ENCODE measurements at places on chromosomes 1 and 21. TPM values are rescaled to one million over a fixed set of nuclear protein-coding genes. Genes with fewer than 3 reads are reported as not detected.

DNA sequence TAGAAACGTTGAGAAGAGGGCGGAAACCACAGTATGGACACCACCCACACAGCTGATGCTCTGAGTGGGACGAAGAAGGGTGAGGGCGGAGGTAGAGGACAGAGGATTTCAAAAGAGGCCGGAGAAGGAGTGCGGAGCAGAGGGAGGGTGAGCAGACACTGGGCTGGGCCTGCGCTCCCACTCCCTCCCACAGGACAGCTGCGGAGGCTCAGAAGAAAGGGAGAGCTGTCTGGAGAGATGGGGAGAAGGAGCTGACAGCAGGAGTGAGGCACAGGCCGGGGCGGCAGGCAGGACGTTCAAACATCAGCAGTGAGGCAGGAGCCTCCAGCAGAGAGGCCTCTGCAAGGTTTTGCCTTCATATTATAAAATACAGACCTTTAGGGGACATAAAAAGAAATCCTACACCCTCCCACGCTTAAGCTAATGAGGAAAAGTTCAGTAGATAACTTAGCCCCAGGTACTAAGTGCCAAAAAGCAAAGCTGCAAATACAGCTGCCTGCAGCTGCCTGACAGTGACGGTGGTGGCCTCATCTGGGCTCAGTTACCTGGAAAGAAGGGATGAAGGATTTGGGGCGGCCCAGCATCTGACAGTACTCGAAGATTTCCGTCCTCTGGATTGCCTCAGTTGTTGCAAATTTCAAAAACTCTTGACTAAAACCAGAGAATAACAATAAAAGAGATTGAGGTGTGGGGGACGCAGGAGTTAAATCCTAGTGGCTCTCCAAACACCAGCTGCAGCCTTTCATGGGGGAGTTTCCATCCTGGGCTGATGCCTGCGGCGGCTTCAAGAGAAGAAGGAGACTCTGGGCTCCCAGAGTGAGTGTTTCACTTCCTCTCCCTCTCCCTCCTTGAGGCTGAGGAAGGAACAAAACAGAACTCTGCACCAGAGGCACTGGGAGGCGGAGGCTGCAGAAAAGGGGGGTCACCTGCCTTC is 25.6 kb downstream of the SEC16B start:
- peak; percentile 75 for DNase-seq

GRCh38 chr1:71640998-71641397 is 560.2 kb upstream of the ZRANB2 start:
- DNase-seq = no peak

- peak; percentile 21 for DNase-seq
Measured at GRCh38 chr1:203996126-203996525, 76.8 kb upstream of the SOX13 start.

DNA sequence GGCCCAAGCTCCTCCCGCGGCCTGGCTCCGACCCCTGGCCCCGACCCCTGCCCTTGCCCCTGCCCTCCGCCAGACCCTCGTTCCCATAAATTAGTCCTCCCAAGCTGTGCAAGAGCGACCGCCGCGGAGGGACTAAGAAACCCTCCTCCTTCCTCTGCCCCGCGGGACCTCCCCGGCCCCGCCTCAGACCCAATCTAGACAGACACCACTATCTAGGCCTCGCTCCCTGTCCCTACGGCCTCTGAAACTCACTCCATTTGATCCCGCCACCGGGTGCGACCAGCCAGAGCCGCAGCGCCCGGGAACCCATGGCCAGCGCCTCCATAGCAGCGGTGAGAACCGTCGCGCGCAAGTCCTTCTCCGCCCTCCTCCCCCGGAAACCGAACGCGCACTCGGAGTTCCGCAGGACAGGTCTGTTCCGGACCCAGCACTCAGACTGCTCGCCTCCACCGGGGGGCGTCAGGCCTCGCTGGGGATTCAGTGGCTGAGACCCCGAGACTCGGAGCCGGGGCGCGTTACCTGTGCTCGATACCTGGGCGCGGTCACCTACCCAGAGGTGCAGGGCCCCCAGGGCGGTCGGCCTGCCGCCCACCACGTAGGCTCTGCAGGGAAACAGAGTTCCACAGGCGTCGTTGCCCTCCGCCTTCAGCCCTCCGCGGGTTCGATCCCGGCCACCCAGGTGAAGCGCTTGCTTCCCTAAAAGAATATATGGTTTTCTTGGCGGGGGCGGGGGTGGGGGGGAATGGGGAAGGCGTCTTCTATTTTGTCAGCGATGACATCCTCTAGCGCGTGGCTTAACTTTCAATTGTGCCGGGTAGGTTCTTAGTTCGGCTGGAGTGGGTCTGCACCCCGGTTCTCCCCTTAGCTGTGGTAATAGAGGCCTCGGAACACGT is at the start of gene MRPL39:
Gene MRPL39 (minus strand): TSS at position 331 of the 893 bp plus-strand sequence. CDS start 6 bp downstream, at position 325.
- DNase-seq = peak; percentile 95

GRCh38 chr1:160367934-160368923 is 1.4 kb downstream of the NHLH1 start:
- no peak for DNase-seq

DNA sequence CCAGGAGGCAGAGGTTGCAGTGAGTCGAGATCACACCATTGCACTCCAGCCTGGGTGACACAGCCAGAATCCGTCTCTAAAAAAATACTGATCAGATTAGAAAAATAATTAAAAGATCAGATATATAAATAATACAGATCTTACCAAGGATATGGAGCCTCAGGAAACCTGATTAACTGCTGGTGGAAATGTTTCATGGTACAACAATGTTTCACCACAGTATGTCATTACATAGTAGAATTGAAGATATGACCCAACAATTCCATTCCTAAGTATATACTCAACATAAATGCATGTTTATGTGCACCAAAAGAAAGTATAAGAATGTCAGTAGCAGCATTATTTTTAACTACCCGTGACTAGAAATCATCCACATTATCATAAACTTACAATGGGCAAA is 41.7 kb downstream of the CD53 start:
- DNase-seq = no peak

GRCh38 chr1:196400478-196401451 is 207.5 kb downstream of the KCNT2 start:
- DNase-seq = no peak

DNA sequence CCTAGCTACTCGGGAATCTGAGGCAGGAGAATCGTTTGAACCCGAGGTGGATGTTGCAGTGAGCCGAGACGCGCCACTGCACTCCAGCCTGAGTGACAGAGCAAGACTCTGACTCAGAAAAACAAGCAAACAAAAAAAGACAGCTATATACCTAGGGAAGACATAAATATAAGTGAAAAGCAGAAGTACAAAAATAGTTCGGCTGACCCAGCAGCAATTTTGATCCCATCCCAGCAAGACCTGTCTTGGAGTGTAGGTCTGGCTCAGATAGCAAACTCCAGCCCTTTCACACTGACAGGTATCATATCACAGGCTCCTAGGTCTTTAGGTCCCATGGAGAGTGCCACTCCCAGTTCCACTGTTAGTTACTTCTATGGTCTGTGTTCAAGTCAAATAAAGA is 14.6 kb downstream of the MTX1 start:
- DNase-seq = no peak

- no peak for DNase-seq
Measured at GRCh38 chr1:242411901-242412300, 112.6 kb downstream of the PLD5 start.

DNA sequence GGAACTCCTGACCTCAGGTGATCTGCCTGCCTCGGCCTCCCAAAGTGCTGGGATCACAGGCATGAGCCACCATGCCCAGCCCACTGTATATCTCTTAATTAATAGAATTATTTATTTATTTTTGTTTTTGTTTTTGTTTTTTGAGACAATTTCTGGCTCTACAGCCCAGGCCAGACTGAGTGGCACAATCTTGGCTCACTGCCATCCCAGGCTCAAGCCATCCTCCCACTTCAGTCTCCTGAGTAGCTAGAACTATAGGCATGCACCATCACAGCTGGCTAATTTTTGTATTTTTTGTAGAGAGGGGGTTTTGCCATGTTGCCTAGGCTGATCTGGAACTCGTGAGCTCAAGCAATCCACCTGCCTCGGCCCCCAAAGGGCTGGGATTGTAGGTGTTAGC is 15.7 kb upstream of the WDTC1 start:
- DNase-seq = no peak

GRCh38 chr1:6221210-6221784 is 14.5 kb downstream of the ICMT start:
- no peak for DNase-seq

GRCh38 chr1:100780814-100781213 is 61.3 kb downstream of the VCAM1 start:
- no peak for DNase-seq

GRCh38 chr1:33241866-33242265 is 14.4 kb upstream of the ZNF362 start:
- DNase-seq = no peak

DNA sequence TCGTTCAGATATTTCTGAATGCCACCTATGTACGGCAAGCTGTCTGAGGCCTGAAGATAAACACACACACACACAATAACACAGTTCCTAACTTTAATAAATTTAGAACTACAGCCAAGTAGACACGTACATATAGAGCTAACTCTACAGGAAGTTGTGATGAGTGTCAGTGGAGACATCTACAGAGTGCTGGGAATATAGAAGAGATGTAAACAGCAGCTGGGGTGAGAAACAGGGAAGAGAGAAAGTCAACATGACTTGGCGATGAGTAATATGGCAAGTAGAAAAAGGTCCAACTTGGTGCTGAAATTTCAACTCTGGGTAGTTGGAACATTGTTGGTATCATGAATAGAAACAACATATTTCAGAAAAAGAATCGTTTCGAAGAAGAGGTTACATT is 206.5 kb downstream of the ZP4 start:
- no peak for DNase-seq

DNA sequence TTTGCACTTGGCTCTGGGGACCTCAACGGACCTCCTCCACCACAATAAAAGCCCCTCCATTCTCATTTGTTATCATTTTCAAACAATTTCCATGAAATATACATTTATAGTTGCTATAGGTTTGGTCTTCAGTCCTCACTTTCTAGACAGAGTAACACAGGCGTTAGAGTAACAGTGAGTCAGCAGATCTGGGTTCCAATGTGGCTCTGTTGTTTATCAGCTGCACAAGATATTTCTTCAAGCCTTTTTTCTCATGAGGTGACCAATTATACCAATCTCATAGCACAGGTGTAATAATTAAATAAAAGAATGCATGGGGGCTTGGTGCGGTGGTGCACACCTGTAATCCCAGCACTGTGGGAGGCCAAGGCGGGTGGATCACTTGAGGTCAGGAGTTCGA is 32.8 kb upstream of the PSMB2 start:
- DNase-seq = no peak

DNA sequence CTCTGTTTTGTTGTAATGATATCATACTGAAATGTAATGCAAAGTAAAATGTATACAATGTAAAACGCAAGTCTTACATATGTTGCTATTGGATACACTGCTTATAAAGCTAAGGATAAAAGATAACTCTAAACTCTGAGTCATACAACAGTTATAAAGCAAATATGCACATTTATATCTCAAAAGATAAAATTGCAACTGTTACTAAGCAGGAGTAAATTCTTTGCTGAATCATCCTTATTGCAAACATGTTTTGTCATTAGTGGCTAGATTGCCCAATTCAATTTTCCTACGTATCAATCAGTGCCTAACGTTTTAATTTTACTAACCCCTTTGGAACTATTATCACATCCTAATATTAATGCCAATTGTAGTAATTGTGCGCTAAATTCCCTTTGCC is 762.9 kb downstream of the LTN1 start:
- no peak for DNase-seq

GRCh38 chr1:175062339-175062738 is 5.3 kb upstream of the TNN start:
- DNase-seq = no peak

- no peak for DNase-seq
Measured at GRCh38 chr1:157151073-157151472, 12.9 kb upstream of the ETV3 start.

DNA sequence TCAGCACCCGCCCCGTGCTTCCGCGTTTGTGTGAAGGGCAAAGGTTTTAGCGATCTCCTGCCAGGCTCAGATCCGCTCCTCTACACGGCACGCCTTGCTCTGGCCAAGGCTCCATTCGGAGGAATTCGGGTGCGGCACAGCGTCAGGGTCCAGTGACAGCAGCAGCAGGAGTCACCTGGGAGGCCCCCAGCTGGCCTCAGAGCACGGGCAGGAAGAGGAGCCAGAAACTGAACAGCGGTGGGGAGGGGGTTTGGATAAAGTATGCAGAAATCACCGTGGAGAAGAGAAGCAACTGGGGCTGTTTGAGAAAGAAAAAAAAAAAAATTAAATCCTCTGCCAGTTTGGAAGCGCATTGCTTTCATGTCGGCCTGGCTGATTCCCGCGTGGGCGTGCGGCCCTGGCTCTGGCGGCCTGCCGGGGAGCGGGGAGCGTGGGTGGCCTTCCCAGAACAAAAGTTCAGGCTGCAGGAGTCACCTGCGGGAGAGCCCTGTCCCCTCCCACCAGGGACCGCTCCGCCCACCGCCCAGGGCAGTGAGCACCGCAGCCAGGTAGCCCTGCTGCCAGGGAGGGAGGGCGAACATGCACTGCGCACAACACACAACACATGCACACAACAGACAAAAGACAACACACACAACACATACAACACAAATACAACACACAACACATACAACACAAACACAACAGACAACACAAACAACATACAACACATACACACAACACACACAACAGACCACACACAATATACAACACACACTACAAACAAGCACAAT is 107.6 kb downstream of the ETS2 start:
- peak; percentile 86 for DNase-seq

- DNase-seq = no peak
Measured at GRCh38 chr1:186564582-186564981, 103.7 kb upstream of the PDC start.

PCP4L1 gene
- total RNA-seq = 4.9 TPM

TMEM269 gene
- total RNA-seq = not detected

LRRC38 gene
- 14.0 TPM for total RNA-seq

OLIG2 gene
- not detected for total RNA-seq

COL11A1 gene
- 10.4 TPM for total RNA-seq

DNAH14 gene
- total RNA-seq = 20.2 TPM
